ENCODE measurements at places on chromosomes 5 and 9.

- no peak for DNase-seq
These were observed 616.6 kb downstream of the TLE1 start for GRCh38 chr9:81072758-81073157.

GRCh38 chr5:14229181-14229580, 86.0 kb downstream of the TRIO start:
- no peak for DNase-seq

DNA sequence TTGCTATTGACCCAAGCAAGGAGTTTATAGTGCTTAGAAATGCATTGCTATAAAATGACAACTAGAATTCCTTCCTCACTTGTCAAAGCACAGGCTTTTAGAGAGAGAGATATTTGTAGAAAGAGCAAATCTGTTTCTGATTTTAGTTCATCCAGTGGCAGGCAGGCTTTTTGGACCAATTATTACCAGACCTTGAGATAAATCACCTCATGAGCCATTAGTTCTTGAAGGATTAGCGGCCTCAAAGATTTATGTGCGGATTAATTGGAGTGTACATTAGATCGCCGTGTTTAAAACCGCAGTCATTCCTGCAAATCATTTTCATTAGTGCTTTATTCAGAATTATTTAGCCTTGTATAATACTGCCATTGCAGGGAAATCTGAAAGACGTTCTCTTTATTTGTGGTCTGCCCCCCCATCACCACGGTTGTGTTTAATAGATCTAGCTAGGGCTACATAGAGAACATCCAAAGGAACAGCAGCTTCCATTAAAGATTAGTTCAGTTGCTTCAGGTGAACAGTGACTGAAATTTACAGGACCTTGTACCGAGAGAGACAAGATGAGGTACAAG, 28.8 kb upstream of the TJP2 start:
- no peak for DNase-seq

- DNase-seq: no peak
These were observed 78.3 kb downstream of the PLK2 start for GRCh38 chr5:58381566-58381965.

DNA sequence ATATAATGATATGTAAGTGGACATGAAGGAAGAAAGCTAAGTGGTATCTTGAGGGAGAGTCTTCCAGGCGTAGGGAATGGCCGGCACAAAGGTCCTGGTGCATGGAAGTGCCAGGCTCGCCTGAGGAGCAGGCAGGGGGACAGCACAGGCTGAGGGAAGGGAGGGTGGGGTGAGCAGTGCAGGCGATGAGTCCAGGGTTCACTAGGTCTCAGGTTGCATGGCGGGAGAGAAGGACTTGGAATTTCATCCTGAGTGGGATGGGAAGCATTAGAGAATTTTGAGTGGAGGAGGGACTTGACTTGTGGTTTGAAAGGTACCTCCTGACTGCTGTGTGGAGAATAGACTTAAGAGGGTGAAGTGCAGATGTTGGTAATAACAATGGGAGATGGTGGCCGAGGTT, 268.9 kb downstream of the ARHGEF28 start:
- no peak for DNase-seq

DNA sequence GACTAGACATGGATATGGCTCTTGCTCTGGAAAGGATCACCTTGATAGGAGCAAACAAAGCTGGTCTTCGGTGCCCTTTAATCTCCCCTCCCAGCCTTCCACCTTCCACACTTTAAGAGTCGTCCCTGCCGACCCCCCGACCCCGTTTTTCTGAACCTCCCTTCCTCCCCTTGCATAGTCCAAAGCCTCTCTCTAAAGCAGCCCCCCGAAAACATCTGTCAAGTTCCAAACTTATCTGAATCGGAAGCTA, 423 bp upstream of the NUP214 start:
- DNase-seq: no peak

- no peak for DNase-seq
These were observed 302.5 kb downstream of the SH3GL2 start for GRCh38 chr9:17881371-17881770.

- DNase-seq: no peak
These were observed 21.4 kb downstream of the DIAPH1 start for GRCh38 chr5:141597394-141597793.

DNA sequence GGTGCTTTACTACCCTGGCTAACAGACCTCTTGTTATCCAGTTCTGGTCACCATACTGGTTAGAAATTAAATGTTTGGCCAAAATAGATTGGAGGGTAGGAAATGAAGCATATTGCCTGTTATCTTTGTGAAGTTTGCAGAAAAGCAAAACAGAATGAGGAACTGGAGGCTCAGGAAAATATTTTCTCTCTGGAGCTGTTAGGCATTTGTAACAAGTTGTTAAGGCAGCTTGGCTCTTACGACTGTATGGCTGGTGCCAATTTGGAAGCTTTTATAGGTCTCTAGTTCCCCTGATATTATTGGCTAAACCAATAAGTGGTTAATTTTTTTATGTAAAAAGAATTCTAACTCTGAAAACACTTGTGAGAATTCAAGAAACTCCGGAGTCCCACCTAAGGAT, 35.8 kb downstream of the CDH6 start:
- DNase-seq: no peak

- DNase-seq: no peak
These were observed 38.0 kb downstream of the RIGI start for GRCh38 chr9:32487981-32488380.

DNA sequence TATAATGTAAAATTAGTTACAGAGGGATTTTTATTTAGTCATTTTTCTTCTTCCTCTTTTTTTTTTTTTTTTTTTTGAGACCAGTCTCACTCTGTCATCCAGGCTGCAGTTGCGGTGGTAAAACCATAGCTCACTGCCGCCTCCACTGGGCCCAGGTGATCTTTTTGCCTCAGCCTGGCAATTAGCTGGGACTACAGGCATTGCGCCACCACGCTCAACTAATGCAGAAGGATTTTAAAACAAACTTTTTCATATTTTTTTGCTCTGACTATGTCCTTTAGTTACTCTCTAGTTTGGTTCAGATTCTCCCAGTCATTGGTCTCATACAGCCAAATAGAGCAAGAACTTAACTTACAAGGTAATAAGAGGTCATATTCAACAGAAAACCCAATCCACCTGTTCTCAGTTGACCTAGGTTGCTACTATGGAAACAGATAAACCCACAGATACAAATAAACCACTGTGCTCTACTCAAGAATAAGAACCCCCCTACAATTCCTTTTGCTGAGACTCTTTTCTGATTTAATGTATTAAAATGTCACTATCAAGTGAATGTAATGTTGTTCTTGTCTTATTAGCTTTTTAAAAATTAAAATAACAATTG, 50.1 kb upstream of the TTC39B start:
- no peak for DNase-seq

DNA sequence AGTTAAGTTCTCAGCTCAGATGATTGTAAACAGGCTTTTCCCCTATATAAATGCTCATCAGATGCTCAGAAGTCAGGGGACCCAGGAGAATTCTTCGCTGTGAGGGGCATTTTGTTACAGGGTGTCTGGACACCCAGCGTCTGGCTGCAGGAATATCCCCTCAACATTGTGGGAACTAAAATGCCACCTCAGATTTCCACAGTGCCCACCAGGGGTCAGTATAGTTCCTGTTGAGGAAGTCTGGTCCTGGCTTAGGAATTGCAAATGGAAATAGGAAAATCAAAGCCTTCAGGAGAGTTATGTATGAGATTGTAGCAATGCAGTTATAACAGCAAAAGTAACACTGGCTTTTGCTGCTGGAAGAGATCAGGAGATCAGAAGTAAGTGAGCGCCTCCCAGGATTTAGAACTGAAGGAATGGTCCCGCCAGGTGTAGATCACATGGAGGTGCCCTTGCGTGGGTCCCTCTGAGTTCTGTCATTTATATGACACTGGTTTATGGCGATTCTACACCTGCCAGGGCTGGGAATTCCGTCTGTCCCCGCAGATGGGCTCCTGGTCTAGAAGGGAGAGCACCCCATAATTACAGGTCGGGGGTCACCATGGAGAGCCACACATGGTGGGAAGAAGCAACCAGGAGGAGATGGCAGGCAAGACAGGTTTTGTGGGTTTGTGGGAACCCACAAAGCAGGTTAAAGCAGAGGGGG, 47.1 kb upstream of the CTSL start:
- peak; percentile 57 for DNase-seq

DNA sequence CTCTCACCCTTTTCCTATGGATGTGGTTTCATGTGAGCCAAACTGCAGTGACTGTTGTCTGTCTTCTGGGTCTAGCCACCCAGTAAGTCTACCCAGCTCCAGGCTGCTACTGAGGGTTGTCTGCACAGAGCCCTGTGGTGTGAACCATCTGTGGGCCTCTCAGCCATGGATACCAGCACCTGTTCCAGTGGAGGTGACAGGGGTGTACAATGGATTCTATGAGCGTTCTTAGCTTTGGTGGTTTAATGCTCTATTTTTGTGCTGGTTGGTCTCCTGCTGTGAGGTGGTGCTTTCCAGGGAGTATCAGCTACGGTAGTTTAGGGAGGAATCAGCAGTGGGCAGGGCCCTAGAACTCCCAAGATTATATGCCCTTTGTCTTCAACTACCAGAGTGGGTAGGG, 186.7 kb downstream of the NR2F1-AS1 start:
- DNase-seq: no peak

DNA sequence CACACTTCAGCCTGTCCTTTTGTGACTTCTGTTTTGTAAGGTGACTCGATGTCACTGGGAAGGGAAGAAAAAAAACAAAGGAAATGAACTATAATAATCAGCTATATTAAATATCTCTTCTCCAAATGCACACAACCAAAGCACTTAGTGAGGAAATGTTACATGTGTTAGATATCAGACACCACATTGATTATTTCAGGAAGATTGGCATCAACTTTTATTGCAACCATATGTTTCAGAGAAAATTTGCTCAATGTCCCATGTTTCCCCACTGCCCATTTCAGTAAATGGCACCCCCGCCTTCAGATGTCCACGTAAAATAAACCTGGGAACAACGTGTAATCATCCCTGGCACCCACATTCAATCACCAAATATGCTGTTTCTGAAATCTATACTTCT, 151.8 kb downstream of the EPB41L4A start:
- no peak for DNase-seq

- no peak for DNase-seq
These were observed 11.0 kb upstream of the ADAMTS2 start for GRCh38 chr5:179355976-179356974.

DNA sequence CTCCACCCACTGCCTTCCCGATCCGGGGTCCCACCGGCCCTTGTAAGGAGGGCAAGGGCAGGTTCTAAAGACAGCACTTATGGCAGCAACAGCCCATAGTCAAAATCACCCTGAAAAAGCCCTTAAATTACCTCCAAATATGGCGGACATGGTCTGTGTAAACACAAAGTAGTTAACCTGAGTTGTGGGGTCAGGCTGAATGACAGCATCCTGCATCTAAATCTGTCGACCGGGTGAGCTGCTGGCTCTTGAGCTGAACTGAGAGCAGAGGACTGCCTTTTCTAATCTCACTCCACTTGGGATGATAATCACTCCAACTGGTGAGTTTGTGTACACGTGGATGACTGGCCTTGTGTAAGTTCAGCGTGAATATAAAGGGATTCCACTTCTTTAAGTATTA, 249.6 kb downstream of the DENND1A start:
- DNase-seq: no peak

- DNase-seq: peak; percentile 99
These were observed 15.9 kb upstream of the RPL26L1 start for GRCh38 chr5:172943283-172943841.

DNA sequence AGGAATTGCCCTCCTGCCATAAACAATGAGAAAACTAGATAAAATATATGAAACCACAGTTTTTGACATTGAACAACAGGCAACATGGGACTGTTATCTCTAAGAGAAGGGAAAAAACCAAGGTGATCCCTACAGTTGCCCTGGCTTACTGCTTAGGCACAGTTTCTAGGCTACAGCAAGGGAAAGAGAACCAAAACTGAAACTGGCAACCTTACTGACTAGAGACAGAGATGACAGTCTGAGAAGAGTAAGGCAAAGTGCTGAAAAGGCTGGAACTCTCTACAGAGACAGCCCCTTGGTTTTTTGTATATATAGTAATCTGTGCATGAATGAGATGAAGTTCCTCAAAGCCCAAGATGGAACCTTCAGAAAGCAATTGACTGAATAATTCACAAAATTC, 36.2 kb upstream of the REEP2 start:
- no peak for DNase-seq

DNA sequence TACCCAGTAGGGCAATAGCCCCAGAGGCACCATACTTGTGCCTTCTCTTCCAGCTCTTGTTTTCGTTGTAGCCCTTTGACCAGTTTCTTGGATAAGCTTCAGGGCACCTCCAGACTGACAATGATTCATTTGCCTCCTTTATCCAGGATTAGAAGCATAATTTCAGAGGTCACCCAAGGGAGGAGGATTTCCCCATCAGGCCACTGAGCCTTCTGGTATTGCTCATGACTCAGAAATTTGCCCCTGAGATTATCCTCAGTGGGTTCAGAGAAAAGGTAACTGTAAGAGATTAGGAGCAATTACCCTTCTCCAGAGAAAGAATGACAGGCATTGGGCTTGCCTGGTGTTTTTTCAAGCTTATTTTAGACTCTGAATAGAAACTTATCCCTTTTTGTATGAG, 147.9 kb downstream of the MSX2 start:
- no peak for DNase-seq

GRCh38 chr9:127290561-127291065, 26.0 kb downstream of the GARNL3 start:
- DNase-seq: no peak

DNA sequence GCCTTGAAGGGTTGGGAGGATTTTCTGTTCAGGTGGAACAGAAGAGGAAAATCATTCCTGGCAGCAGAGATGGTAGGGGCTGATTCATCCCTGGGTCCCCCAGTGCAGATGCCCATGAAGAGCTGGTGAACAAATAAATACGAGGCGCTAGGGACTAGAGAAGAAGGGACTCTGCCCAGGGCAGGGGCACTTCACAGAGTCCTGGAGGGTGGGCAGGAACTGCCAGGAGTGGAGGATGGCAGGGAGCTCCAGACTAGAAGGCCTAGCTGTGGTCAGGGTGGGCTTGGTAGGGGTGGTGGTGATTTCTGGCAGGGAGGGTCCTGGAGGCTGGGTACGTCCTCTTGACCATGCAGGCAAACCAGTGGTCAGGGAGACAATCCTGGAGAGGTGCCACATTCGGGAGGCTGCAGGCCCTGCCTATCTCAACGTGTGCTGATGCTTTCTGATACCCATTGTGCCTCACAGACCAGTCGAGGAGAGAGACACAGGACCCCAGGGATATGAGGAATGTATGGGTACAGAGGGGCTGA, 69.9 kb downstream of the CRB2 start:
- DNase-seq: no peak

- no peak for DNase-seq
These were observed at the start of gene ELOVL7 for GRCh38 chr5:60843936-60844905. TSS of gene ELOVL7 (minus strand) at chr5:60844269. CDS start at chr5:60787397, 56,872 bp downstream.

DNA sequence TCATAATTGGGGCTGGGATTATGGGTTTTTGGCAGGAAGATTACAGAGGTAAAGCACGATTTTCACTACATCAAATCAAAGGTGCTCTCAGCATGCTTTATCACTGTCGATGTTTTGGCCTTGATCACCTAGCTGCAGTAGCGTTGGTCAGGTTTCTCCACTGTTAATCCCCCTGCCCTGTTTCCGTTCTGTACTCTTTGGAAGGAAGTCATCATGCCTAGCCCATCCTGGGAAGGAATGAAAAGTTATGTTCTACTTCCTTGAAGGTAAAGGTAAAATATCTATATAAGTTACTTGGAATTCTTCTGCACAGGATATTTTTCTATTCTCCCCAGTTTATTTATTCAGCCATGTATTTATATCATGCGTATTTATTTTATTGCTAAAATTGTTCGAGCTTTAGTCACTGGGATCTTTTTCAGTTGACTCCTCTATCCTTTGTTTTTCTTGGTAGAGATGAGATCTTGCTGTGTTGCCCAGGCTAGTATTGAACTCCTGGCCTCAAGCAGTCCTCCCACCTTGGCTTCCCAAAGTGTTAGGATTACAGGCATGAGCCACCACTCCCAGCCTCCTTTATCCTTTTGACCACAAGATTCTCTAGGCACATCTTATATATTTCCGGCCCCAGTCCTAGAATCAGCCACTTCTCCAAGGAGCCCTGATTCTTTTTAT, 25.3 kb downstream of the FAF2 start:
- DNase-seq: no peak

All from kidney capillary endothelial cell (primary cell).